Ureter (tissue), 1 donor: ENCODE measurements at places on chromosomes 2 and 18. TPM values are rescaled to one million over a fixed set of nuclear protein-coding genes. Genes with fewer than 3 reads are reported as not detected.

- DNase-seq = no peak
These were observed 12.1 kb upstream of the KDSR start for GRCh38 chr18:63378919-63379638.

- no peak for DNase-seq
These were observed 32.3 kb upstream of the COL6A3 start for GRCh38 chr2:237446338-237446665.

Gene DNAJC5G
- not detected for total RNA-seq

DNA sequence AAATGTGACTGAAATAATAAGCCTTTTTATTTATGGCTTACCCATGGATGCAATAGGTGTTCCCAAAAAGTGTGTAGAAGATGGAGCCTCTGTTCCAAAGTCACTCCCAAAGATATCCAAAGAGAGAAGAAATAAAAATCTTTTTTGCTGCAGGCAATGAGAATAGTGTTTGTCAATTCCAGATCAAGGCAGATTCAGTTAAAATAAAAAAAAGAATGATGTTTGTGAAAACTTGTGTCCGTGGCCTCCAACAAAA, 43.9 kb downstream of the COMMD1 start:
- no peak for DNase-seq

GRCh38 chr2:203802342-203803052, 65.1 kb upstream of the CTLA4 start:
- no peak for DNase-seq

GRCh38 chr2:162838136-162838497, 450 bp downstream of the KCNH7 start:
- no peak for DNase-seq

- DNase-seq = no peak
These were observed 31.5 kb downstream of the NOL10 start for GRCh38 chr2:10658041-10658913.

Gene MDH1B
- 2.7 TPM for total RNA-seq

DNA sequence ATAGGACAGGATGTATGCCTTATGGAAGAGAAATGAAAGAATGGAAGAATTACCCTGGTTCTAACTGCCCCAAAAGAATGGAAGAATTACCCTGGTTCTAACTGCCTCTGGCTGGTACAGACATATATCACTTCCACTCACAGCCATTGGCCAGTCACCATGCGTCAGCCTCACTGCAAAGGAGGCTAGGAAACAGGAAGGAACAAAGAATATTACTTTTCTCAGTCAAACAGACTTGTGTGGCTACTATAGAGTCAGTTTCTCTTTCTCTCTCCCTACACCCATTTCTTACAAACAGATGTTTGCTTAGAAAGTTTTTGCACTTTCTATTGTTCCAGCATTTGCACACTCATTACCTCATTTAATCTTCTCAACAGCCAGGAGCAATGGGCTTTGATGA, 1111.1 kb upstream of the KLHL29 start:
- no peak for DNase-seq

DNA sequence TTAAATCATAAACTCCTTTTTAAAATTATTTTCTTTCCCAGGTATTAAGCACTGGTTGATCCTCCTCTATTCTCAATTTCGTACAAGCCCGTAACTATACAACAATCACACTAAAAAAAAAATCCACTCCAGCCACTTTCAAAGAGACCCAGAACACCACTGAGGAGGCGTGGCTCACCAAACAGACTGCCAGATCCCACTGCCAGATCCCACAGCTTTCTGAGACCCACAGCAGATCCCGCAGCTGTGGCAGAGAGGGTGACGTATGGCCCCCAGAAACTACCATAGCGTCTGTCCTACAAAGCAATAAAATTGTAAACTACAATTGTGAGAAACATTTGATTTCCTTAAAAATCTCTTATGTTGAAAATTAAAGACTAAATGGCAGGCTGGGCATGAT, 230.7 kb upstream of the PXDN start:
- no peak for DNase-seq

GRCh38 chr2:162075689-162076132, 1.7 kb upstream of the DPP4 start:
- no peak for DNase-seq

DNA sequence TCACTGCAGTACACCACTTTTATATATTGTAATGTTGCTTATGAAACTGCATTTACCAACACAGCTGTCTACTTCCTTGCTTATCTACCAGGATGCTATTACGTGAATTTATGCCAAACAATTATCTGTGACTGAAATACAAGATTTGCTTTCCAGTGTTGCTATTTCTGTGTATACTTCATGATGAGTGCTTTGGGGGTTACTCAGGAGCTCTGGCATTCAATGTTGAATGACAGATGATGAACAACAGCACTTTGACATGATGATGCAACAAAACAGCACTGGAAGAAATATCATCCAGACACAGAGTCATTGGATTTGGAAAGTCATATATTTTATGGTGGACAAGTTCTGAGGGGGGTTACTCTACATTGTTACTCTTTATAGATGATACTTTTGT, 125.8 kb downstream of the NETO1 start:
- no peak for DNase-seq
